ENCODE measurements at places on chromosomes 16 and 17.
A peak's percentile ranks its signal among the peaks of the same experiment; 100 is the strongest.

DNA sequence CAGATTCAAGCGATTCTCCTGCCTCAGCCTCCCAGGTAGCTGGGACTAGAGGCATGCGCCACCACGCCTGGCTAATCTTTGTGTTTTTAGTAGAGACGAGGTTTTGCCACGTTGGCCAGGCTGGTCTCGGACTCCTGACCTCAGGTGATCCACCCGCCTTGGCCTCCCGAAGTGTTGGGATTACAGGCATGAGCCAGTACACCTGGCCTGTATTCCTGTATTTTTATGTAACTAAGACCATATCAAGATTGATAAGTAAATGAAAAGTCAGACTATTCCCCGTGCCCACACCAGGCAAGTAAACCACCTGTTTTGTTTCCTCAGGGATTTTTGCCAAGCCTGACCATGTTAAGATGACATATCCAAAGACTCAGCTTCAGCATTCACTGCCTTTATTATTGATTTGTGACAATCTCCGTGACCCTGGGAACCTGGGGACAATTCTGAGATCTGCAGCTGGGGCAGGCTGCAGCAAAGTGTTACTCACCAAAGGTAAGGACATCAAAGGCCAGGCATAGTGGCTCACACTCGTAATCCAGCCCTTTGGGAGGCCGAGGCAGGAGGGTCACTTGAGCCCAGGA lies 5.6 kb downstream of the MRM3 start:
- DNase-seq = no peak

GRCh38 chr17:82349287-82349701 lies 9.8 kb upstream of the TEX19 start:
- DNase-seq = no peak

DNA sequence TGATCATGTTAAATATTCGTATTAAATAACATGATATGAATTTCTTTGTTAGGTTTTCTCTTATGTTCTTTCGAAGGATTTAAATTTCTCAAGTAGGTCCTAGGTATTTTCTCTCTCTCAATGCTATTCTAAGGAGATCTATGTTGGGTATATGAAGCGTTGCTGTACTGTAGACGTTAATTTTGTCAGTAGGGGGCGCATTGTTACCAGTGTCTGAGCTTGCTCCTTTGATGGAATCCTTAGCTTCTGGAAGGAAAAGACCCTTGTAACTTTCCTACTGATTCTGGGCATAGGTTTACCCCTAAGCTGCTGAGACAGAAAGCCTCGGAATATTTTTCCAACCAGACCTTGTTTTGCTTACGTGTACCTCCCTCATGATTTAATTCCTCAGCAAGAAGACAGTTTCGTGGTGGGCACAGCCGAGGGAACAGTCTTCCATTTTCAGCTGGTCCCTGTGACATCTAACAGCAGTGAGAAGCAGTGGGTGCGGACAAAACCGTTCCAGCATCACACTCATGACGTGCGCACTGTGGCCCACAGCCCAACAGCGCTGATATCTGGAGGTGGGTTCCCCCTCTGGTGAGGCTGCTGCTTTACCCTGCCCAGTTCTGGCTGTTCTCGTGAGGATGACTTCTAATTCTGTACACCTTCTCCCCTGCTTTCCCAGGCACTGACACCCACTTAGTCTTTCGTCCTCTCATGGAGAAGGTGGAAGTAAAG lies 17.9 kb downstream of the UTP4 start:
- no peak for DNase-seq

DNA sequence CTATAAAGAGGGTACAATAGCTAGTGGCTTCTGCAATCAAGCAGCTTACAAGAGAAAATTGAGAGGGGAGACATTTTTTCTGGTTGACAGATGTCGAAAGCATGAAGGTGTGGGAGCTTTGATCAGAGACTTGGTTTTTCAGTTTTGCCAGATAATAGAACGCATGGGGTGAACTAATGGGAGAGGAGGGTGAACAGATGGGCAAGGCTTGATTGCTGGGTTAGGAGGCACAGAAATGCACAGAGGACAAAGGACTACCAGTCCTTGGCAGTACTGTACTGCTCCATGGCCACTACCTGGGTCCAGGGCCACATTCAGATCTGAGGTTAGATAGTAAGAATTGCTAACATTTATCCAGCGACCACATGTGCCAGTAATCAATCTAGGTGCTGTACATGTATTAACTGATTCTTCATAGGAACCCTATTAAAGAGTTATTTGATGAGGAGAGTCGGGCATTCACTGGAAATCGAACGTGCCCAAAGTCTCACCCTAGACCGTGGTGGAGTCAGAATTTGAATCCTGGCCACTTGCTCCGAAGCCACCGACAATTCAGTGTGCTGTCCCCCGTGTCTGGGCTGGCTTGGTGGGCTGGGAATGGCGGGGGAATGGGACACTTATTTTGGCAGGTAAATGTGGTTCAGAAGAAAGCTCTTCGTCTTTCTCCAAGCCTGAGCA lies 873 bp upstream of the KSR1 start:
- DNase-seq = no peak

- no peak for DNase-seq
These were observed 3.1 kb upstream of the C16orf74 start for GRCh38 chr16:85753976-85754375.

DNA sequence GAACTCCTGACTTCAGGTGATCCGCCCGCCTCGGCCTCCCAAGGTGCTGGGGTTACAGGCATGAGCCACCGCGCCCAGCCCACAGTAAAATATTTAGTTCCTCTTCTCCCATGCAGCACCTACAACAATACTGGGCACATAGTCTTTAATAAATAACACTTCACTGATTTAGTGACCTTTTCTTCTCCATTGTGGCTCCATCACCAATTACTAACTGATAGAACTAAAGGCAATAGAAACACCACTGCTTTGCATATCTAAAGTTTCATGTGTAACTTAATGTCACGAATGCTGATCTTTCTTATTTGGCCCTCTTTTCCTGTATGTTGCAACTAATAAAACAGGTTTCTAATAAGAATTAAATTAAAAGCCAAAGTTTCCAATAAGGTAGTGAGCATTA lies 38.9 kb downstream of the TRIM37 start:
- DNase-seq = no peak

DNA sequence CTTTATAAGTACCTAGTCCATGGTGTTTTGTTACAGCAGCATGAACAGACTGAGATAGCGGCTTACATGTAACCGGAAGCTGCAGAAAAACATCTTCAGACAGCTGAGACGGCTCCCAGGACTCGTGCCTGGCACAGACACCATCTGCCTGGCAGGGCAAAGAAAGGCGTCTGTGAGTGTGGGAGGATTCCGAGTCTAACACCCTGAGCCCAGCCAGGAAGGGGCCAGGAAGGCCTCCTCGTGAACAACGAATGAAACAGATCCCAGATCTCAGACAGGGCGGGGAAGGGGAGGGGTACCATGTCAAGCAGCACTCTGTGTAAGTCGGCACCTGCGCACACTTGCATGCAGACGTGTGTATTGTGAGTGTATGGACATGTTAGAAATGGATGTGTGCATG lies 4.4 kb upstream of the CSNK1D start:
- no peak for DNase-seq

- peak; percentile 37 for DNase-seq
These were observed 690 bp downstream of the PITPNC1 start for GRCh38 chr17:67377488-67378453.

DNA sequence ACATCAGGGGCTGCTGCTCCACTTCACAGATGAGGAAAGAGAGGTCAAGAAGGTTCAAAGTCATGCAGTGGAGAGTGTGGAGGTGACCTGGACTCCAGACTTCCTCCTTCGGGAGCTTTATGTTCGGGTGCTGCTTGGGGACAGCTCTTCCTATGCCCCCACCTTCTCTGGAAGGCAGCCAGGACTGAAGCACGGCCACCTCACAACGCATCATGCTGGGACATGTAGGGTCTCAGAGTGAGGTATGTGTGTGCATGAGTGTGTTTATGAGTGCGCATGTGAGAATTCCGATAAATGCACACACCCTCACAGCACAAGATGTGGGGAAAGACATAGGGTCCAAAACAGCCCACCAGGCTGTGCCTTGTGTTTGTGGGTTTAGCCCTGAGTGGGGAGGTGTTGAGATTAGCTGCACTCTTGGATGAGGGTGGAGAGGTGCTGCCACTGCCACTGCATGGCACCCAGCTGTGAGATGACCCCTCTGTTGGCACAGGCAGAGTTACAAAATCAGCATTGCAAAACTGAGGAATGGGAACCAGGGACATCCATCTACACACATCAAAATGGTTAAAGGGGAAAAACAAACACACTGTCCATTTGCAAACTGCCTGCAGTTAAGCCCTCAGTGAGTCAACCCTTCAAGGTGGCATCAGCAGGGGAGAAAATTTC lies 367.4 kb downstream of the SEC14L1 start:
- no peak for DNase-seq

GRCh38 chr17:73998653-73999645 lies 204.5 kb upstream of the RPL38 start:
- DNase-seq = no peak

All from NCI-H446 (cell line).